Pons (tissue), 1 donor: ENCODE measurements at places on chromosomes 7 and 10.

- DNase-seq: no peak
Observed at GRCh38 chr10:102856758-102857424, 2.8 kb downstream of the BORCS7 start.

- DNase-seq: no peak
Observed at GRCh38 chr10:24465891-24466818, 257.2 kb downstream of the KIAA1217 start.

GRCh38 chr10:18312374-18313139, 172.3 kb downstream of the CACNB2 start:
- peak; percentile 72 for DNase-seq

GRCh38 chr7:50400114-50400513, 50.0 kb downstream of the FIGNL1 start:
- no peak for DNase-seq

DNA sequence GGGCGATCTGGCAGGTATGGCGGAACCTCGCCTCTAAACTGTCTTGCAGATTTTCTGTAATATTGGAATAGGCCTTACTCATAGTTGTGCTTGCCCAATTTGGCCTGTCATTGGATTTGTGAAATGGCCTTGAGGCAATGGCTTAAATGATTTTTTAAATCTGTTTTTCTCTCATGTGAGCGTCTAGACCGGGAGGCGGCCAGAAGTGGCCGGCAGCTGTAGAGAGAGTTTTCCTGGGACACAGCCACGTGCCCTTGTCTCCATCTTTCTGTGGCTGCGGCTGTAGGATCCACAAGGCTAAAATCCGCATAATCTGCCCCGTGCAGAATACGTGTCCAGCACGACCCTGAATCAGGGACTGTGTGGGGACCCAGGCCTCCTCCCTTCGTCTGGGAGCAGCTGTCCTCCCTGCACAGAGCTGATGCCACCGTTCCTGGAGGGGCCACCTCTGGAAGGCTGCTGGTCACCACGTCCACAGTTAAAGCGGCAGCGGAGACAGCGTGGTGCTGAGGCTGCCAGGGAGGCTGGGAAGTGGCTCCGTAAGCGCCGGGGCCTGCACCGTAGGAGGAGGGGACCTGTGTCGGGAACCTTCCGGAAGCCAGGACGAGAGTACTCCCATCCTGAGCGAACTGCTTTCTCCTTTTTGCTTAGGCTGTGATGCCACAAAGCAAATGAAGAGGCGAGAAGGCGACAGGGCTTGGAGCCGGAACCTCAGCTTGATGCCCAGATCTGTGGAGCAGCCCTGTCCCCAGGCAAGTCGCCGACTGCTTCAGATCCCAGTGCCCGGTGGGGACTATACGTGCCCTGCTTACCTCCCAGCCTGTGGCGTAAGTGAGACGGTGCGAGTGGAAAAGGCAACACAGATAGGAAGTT, 99.8 kb downstream of the DYNC2I1 start:
- DNase-seq: no peak

DNA sequence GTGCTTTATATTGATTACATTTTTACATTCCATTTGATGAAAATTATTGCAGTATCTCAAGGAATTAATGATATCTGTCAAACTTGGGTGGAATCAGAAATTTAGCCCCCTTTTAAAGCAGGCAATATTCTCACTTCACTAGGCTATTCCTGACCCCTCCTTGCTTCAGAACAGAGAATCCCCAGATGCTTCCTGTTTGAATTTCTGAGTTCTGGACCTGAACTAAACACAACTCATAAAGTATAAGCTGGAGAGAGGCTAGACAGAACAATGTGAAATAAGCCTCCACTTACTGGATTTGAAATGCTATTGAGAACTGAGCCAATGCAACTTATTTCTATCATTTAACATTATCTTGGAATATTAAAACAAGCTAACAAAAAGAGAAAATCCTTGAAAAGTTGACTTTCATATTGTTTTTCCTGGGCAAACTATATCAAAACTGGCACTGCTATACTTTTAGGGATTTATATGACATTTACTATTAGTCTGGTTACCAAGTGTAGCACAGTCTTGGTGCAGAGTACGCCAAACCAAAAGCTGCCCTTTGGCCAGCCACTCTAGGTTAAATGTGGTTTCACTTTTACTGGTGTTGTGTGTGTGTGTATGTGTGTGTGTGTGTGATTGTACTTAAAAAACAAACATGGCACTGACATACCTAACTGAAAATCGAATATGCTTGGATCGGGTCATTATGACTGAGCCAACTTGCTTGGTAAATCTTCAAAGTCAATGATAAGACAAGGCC, 19.0 kb upstream of the AGMO start:
- DNase-seq: no peak

DNA sequence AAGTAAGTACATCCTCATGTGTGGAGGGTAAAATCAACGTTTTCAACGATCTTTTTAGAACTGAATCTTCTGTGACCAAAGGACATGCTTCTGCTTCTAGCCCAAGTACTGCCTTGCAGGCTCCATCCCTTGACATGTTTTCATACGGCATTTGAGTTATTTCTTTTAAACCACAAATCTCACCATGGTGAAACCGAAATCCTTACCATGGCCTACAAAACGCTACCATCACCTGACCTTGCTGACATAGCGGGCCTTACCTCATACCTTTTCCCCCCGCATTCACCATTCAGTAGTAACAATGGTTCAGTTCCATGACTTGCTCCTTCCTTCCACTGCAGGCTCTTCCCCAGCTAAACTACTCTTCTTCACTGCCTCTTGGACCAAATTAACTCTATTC, 3.5 kb downstream of the RNF216 start:
- no peak for DNase-seq

GRCh38 chr7:87512906-87513305, 37.4 kb upstream of the ABCB4 start:
- DNase-seq: no peak

GRCh38 chr10:101354328-101355071, 535 bp downstream of the BTRC start:
- peak; percentile 32 for DNase-seq

GRCh38 chr10:132884691-132885271, 57.6 kb downstream of the CFAP46 start:
- no peak for DNase-seq

- DNase-seq: no peak
Observed at GRCh38 chr7:156554488-156554887, 86.1 kb upstream of the RNF32 start.

DNA sequence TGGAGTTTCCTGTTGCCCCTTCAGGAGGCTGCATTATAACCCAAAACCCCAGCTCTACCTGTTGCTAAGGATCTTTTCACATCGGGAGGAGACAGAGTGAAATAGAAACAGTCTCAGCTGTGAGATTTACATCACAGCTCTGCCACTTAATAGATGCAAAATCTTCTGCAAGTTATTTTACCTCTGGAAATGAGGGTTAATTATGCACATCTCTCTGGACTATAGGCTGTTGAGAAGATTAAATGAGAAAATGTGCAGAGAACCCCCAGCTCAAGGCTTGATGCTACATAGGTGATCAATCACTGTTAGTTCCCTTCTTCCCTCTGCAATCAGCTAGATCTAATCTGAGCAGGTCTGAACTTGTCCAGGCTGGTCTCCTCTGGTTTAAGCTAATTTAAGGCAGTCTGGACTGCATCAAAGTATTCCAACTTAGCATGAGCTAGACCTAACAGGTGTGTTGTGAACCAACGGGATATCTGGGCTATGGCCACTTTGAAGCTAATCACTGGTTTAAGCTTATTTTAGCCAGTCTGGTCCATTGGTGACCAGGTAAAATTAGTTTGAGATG, 8.9 kb upstream of the LRRC18 start:
- DNase-seq: no peak

GRCh38 chr7:104978460-104978859, 35.5 kb upstream of the KMT2E start:
- DNase-seq: peak; percentile 87
